ENCODE measurements at places on chromosomes 2 and 18.

DNA sequence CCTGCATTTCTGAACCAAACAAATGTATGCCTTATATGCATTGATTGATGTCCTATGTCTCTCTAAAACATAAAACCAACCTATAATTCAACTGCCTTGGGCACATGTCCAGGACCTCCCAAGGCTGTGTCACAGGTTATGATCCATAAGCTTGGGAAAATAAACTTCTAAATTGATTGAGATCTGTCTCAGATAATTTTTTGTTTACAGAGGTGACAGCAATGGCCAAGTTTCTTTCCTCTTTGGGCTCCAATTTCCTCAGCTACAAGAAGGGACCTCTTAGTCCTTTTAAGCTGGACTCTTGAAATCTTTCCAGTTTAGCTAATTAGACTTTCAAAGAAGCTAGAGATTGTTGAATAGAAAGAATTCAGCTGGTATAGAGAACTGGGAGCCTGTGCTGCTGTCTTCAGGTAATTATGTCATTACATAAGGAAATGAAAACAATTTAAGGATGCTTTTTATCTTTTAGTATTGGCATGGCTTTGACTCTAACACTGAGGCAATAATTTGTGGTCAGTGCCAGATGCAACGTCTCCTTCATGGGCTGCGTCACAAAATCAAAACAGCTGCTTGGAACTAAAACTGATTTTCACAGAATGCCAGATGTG lies 412.1 kb upstream of the TRIB2 start:
- DNase-seq: no peak

DNA sequence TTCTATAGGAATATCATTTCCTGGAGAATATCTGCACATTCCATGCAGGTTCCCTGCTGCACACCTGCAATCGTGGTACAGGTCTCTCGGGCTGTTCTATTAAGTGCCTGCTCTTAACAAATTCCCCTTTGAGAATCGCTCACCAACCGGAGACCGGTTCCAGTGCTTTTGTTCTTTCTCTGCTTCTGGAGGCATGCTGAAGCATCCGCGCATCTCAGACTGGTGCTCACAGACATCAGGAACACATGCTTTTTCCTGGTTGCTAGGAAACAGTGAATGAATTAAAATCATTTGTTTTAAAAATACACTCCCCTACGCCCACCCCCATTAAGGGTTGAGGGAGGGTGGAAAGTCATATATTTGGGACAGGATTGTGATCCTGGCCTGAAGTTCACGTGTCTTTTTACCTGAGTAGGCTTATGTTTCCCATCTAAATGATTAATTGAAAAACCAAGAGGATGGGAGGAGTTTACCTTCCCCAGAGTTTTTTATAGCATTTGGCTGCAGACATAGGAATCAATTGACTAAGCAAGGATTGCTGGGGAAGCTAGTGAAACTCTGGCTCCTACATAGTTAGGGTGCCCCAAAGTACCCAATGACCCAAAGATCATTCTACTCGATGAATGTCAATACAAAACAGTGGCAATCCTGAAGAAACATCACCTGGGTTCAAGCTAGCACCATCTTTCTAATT lies at the start of gene C2orf80:
C2orf80 (minus strand) TSS at position 221 of the 694 bp plus-strand sequence. CDS start 3,044 bp downstream, outside the sequence.
- no peak for DNase-seq

DNA sequence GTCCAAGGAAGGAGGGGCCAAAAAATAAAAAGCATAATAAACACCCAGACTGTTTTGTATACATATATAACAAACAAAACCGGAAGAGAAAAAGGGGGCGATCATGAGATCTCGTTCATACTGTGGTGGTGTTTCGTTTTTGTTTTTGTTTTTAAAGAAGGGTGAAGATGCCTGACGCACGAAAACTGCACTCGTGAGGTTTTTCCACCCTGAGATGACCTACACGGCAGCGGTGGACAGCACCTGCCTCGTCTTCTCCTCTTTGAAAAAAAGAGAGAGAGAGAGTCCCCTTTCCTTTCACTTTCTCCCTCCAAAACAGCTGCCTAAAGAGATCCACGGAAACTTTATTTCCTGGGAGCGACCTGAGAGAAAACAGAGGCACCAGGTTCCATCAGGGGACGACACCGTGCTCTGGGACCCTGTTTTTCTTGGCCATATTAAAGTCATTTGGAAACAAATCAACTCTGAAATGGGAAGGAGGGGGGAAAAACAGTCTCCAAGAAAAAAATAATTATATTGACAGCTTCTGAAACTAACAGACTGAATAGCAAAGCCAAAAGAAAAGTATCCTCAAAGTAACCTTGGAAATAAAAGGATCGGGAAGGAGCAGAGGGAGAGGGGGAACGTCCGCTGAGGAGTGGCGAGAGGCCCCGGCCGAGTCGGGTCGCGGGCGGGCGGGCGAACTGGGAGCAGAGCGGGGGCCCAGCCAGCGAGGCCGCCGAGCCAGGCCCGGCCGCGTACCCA lies 3.5 kb downstream of the POU3F3 start:
- peak; percentile 29 for DNase-seq

GRCh38 chr2:3041841-3042600 lies 335.6 kb downstream of the EIPR1 start:
- no peak for DNase-seq

- no peak for DNase-seq
Measured at GRCh38 chr2:65901756-65902155, 469.4 kb upstream of the SPRED2 start.

DNA sequence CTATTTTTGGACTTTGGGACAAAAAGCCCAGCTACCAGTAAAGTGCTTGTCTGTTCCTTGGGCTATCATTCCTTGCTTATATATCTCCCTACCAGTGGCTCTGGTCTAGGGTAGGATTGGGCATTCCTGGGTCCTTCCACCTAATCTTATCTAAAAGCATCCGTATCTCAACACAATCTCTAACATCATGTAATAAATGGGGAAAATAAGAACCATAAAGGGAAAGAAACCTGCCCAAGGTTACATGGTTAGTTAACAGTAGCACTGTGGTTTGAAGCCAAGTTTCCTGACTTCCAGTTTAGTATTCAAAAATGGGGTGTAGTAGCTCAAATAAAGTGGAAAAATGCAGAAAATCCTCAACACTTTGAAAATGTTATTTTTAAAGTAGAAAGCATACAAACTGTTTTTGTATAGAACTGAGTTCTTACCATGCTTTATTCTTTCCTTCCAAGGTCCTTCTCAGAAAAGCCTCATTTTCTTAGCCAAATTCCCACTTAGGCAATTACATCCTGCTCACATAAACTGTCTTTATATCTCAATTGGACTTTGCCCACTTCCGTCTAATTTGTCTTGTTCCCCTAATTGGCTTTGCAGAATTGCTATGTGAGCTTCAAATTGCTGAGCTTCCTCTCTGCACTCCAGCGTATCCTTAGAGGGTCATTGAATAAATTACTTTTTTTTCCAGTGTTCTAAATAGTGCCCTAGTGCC lies 273.1 kb upstream of the UBE2E3 start:
- DNase-seq: no peak

GRCh38 chr2:202185156-202185555 lies 53.2 kb downstream of the SUMO1 start:
- DNase-seq: no peak

GRCh38 chr2:26780203-26780760 lies 5.6 kb upstream of the CENPA start:
- DNase-seq: no peak

DNA sequence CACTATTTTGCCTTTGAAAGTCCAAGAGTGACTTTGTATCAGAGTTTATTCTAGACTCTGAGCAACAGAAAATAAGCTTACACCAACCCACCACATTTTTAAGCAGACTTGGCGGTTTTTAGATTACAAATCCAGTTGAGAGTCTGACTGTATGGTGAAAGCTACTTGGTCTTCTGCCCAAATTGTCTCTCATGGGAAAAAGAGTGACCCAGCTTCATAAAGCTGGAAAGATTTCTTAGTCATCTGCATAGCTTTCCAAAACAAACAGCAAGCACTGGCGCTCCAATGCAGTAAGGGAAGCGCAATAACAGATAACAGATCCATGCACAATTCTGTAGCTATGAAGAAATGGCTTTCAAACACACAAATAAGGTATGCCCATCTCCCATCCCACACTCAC lies 7.1 kb downstream of the DSG1 start:
- no peak for DNase-seq

DNA sequence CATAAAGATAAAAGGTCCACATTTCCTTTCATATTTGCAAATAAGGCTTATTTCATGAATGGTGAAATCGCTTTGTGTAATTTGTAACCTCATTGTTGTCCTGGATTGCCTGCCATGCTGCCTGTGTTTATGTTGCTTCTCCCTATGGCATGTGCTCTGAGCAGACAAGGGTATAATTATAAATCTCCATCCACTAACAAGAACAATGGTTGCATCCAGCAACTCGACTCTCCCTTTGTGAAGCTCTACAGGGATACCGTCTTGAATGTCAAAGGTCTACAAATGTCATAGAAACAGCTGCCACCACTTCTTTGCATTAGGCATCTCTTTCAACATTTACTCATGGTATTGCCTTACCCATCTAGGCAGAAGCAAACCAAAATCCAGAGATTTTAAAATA lies 209.6 kb downstream of the SLC8A1 start:
- DNase-seq: no peak

- no peak for DNase-seq
Measured at GRCh38 chr18:37452015-37452414, 113.6 kb downstream of the CELF4 start.

All from large intestine (tissue), 12 donors.